Kidney epithelial cell (primary cell): ENCODE measurements at places on chromosomes 12 and 14.

GRCh38 chr14:93976477-93977057, at the start of gene ASB2:
Gene ASB2, minus strand, starts transcription at chr14:93976570. Its CDS starts 12,031 bp downstream, at chr14:93964539.
- no peak for DNase-seq

GRCh38 chr12:118060301-118061010, 523 bp downstream of the WSB2 start:
- no peak for DNase-seq

- no peak for DNase-seq
Observed at GRCh38 chr12:32789916-32790315, 34.2 kb upstream of the YARS2 start.

GRCh38 chr14:100336618-100337530, 13.7 kb downstream of the SLC25A47 start:
- no peak for DNase-seq

- DNase-seq = no peak
Observed at GRCh38 chr12:90999527-90999926, 5.2 kb downstream of the EPYC start.

DNA sequence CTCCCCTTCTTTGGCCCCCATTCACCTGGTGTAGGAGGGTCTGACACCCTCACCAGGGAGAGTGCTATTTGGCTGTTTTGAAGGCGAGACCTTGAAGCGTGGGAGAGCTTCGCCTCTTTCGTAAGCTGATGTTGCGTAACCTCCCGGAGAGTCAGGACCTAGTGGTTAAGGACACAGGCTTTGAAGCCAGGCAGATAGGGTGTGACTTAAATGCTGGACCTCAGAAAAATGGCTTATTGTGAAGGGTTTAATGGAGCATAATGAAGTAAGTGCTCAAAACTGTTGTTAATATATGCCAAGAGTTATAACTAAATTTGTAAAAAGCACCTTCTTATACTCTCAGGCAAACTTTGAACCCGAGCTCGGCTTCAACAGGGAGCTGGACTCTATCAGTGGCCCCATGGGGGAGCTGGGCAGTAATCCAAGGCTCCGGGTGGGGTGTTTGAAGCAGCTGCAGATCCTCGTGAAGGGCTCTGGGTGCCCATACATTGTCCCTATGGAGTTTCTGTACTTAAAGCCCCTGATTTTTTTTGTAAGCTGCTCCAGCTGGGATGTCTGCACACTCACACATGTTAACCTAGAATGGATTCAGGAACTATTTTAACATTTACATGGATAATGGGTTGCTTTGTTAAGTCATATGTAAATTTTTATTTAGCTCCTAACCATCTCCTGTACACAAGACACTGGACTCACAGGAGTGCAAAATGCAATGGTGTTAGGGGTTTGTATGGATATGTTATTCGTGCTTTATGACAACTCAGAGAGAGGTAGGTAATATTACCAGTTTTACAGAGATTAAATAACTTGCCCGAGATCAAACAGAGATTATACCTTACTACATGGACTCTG, 26.0 kb downstream of the PPFIBP1 start:
- DNase-seq = peak; percentile 97

DNA sequence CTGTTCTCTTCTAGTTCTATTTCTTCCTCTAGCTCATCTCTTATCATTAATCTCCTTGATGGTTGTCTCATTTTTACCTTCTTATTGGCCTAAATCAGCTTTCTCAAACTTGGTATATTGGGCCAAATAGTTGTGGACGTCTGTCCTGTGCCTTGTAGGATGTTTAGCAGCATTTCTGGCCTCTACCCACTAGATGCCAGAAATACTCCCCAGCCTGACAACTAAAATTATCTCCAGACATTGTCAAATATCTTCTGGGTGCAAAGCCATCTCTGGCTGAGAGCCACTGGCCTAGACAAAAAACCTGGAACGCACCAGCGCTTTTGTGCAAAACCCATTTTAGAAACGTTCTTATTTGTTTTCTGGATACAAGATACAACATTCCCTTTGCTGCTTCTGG, 38.8 kb upstream of the LRRC10 start:
- DNase-seq = no peak

GRCh38 chr12:85029456-85029855, 6.6 kb downstream of the TSPAN19 start:
- DNase-seq = no peak

DNA sequence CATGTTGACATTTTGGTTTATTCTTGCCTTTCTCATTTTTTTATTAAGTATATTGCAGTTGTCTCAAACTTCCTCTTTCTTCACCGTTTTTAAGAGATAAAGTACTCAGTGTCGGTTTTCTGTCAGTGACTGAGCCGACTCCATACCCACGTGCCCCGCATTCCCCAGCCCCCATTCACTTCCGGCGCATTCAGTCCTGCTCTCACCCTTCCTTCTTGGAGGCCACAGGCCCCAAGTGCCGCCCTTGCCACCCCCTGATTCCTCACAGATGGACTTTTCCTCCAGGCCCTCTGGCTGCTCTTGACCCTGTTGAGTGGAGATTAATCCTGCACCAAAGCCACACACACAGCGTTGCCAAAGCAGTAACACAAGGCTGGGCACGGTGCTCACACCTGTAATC, 19.1 kb upstream of the DNAH10 start:
- DNase-seq = no peak

DNA sequence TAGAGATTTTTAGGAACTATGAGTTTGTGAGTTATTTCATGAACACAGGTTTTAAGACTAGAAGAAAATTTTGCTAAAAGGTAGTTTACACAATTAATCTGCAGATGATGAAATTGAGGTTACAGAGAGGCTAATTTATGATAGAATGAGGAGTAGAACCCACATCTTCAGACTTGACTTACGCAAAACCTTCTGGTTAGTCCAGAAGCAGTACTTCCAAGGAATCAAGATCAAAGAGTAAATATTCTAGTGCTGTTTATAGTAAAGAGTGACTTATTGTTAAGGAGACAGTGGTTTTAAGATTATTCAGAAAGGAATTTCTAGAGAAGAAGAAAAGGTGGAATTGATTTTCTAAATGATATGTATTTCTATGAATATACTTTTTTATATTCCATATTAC, 10.6 kb upstream of the KITLG start:
- no peak for DNase-seq

- DNase-seq = no peak
Observed at GRCh38 chr14:75783602-75784313, 122.7 kb downstream of the TTLL5 start.

GRCh38 chr12:67765776-67766766, 117.5 kb downstream of the DYRK2 start:
- DNase-seq = peak; percentile 52

- DNase-seq = no peak
Observed at GRCh38 chr12:115873451-115874082, 403.9 kb downstream of the MED13L start.

- no peak for DNase-seq
Observed at GRCh38 chr12:5996459-5996858, 51.4 kb upstream of the ANO2 start.

- DNase-seq = no peak
Observed at GRCh38 chr12:79732638-79733037, 41.9 kb upstream of the PAWR start.

- DNase-seq = no peak
Observed at GRCh38 chr14:37824939-37825712, 229.7 kb downstream of the TTC6 start.

- no peak for DNase-seq
Observed at GRCh38 chr14:50769863-50770500, 61.0 kb downstream of the NIN start.
